Activated naive CD8-positive, alpha-beta T cell treated with anti-CD3 and anti-CD28 coated beads, Interleukin-2, amount 10 ng/mL, durations not matched to agents 7 days and 5 days (primary cell): ENCODE measurements at places on chromosomes 2 and 18.

GRCh38 chr2:96414161-96414710 lies 78.7 kb downstream of the NCAPH start:
- no peak for DNase-seq

GRCh38 chr2:80364524-80365212 lies 60.1 kb upstream of the LRRTM1 start:
- no peak for DNase-seq

DNA sequence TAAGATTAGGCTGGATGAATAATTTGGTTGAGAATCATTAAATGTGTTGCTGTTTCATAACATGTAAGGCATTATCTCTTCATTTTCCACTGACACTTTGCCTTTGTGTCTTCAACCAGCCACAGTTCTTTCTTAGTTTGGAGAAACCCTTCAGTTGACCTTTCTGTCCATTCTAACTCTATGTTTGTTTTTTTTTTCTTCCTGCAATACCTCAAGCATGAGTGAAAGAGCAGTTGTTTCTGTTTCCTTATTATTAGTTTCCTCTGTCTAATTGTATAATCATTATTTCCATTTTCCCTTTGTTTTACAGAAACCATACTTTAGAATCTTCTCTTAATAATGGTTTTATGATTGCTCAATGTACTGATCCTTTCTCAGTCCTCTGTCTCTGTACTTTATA lies 25.6 kb downstream of the HADHB start:
- no peak for DNase-seq

DNA sequence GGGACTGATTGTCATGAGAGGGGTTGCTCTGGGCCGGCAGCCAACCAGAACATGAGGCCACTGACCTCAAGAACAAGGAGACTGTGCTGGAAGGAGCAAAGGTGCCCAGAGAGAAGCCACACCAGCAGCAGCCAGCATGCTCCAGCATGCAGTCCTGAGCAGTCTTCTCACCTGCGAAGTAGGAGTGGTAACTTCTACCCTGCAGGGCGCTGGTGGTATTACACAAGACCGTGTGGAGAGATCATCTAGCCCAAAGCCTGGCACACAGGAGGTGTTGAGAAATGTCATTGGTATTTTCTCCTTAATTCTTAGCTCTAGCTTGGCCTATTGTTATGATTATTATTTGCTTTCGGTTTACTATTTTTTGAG lies 132.7 kb downstream of the TSN start:
- DNase-seq: no peak

DNA sequence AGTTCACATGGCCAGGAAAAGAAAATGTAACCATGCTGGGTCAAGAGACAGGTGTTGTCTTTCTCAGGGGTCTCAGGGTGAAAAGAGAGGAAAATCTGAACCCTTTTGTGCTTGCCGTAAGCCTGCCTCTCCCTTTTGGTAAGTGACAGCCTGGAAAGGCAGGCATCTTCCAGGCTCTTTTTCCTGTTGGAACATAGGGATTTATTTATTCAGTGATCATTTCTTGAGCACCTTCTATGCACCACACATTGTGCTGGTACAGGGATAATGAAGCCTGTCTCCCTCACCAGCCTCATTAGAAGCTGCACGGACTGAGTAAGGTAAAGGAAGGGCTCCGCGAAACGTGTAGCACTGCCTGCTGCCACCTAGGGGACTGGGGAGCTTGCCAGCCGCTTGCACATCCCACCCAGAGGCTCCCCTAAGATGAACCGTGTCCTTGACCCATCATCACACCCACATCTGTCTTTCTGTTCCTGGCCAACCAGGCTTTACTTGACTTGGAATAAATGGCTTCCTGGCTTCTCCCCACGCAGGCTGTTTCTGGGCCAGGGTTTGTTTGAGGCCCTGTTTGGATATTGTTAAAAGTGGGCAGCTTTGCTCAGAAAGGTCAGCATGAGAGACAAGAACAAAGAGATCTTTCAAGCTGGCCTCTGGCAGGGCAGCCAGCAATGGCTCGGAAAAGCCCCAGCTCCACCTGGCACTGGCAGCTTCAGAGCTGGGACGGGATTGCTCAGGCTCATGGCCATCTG lies 73.3 kb upstream of the MCFD2 start:
- DNase-seq: no peak

GRCh38 chr2:176574484-176575236 lies 305.4 kb downstream of the MTX2 start:
- DNase-seq: no peak

- DNase-seq: peak; percentile 22
Observed at GRCh38 chr2:241123816-241124536, 21.9 kb upstream of the MTERF4 start.

DNA sequence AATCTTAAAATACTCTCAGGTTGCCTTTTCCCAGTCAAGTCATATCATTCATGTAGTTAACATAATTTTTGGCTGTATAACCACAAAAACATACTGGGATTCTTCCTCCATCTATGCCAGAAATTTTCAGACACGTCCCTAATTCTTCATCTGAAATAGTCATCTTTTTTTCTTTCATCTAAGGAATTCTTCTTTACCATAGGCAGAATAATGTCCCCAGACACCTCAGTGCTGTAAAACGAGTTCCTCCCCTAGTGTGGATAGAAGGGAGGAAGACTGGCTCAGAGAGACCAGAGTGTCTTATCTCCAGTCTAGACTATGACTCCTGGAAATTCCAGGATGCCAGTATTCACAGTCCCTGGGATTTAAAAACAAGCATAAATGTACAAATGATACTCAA lies 127.8 kb downstream of the MREG start:
- no peak for DNase-seq

- no peak for DNase-seq
Observed at GRCh38 chr2:239441261-239442078, 40.6 kb upstream of the HDAC4 start.

DNA sequence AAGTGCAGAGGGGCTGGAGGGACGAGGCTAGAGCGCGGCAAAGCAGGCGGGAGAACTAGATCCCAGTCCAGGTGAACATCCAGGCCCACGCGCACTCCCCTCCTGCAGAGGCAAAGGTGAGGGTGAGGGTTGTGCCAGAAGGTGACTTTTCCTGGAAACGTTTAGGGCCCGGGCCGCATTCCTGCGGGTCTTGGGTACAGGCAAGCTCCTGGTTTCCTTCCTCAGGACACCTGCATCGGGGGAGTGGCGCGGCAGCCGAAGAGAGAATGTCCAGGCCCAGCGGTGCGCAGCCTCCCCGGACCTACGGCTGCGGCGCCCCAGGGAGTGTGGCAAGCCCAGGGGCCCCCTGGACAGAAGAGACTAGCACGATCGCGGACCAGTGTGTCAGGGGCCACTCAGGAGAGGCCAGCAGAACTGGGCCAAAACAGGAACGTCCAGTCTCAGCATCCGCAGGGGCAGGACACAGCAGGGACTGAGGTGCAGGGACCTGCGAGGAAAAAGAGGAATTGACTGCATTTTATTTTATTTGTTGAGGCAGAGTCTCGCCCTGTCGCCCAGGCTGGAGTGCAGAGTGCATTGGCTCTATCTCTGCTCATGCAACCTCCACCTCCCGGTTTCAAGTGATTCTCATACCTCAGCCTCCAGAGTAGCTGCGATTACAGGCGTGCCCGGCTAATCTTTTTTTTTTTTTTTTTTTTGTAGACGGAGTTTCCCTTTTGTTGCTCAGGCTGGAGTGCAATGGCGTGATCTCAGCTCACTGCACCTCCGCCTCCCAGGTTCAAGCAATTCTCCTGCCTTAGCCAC lies 8.7 kb upstream of the IMPA2 start:
- no peak for DNase-seq

DNA sequence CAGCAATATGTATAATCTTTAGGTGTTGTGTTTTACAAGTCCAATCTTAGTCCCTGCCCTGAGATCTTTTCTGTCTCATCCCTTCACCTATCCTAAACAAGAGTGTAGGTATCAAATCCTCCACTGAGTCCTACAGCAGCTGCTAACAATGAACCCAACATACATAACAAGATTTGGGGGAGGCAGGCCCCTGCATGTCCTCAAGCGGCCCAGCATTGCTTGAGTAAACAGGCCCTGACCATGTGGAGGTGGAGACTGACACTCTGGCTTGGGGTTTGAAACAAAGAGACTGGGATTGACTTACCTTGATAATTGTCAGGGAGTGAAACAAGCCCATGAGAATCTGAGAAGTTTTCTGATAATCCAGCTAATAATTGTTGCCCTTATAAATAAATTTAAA lies 213.4 kb downstream of the STK39 start:
- no peak for DNase-seq

DNA sequence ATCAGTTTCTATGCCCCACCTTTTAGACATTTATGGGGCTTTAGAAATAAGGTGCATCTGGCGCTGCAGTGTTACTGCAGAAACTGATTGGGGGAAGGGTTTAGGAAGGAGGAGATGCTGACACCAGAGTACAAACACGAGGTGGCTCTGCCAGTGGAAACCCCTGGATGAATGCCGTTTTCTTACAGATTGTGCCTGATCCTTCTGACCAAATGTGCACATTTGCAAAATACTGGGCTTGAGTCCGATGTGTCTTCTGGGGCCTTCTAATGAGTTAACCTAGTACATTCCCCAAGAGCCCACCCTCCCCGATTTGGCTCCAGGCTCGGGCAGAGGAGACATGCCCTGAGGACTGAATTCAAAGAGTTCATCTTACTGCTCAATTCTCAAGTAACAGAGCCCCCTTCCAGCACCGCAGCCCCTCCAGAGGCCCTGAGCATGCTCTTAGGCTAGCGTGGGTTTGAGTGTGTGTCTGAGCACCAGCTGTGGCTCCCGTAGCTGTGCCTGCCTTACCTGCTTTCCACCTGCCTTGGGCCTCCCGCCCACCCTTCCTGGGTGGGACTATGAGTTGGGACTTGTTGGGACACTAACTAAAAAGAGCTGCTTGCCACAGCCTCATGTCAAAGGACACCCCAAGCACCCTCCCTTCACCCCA lies 116.7 kb upstream of the COPS8 start:
- no peak for DNase-seq

GRCh38 chr2:66531567-66531966 lies 96.6 kb downstream of the MEIS1 start:
- DNase-seq: no peak

DNA sequence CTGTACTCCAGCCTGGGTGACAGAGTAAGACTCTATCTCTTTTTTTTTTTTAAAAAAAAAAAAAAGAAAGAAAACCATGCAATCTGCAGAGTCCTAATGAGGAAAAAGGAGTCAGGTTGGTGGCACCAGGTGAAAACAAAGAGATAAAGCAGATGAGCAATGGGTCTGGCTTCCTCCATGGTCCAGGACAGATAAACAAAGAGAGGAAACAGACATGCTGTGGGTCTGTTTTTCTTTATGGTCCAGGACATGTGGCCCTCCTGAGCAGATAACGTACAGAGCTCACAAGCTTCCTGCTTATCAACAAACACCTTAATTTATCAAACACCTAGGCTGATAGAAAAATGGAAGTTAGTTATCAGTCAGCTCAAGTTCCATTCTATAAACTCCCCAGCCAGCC lies 24.4 kb upstream of the TUBB6 start:
- no peak for DNase-seq

- DNase-seq: no peak
Observed at GRCh38 chr2:135948642-135949355, 36.6 kb downstream of the DARS1 start.

DNA sequence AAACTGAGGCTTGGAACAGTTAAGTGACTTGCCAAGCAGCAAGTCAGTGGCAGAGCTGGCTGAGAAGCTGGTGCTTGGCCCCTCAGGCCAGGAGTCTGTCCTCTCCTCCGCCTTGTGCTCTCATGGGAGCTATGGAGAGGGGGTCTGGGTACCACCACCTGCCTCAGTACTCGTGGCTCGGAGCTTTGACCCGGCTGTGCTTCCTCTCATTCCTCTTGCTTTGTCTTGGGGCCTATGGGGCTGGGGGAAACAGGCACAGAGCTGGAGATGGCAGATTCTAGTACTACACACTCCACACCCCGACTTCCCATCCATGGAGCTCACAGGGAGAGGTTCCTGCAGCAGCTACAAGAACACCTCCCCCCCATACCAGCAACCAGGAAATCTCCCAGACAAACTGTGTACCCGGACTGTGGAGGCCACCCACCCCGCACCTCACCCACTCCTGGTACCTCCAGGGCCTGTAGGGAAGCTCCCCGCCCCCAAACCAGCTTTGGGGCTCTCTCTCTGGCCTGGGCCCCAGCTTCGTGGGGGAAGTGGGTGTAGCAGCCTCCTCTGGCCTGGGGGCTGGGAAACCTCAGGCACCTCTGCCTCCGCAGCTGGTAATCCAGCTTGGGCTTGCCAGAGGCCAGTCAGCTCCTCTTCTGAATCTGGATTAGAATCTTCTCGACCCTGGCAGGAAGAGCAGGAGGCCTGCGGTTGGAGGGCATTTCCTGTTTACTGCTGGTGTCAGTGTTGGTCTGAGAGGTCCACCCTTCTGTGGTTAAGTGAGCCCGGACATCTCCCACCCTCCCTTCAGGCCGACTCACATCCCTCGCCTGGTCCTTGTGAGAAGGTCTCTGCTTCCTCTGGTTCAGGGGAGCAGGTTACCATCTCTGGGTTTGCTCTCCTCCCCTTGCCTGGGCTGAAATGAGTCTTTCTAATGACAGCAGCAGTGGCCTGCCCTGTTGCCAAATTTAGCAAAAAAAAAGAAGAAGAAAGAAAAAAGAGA lies 22.3 kb upstream of the RHOB start:
- peak; percentile 45 for DNase-seq

GRCh38 chr2:105800036-105800713 lies 55.5 kb downstream of the NCK2 start:
- no peak for DNase-seq

DNA sequence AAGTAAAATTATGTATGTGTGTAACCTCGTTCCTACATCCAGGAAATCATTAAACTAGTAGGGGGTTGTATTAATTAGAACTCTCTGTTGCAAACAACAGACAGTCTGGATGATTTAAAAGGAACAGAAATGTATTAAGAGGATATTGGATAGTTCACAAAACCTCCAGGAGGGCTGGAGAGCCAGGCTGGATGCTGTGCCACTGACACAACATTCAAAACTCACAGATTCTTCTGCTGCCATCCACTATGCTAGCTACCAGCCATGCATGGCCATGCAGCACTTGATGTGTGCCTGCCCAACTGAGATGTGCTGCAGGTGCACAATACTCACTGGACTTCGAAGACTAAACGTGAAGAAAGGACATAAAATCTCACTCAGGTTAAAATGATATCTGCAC lies 48.2 kb upstream of the SH3RF3 start:
- no peak for DNase-seq

GRCh38 chr2:178860551-178860950 lies 53.3 kb upstream of the TTN start:
- DNase-seq: no peak

DNA sequence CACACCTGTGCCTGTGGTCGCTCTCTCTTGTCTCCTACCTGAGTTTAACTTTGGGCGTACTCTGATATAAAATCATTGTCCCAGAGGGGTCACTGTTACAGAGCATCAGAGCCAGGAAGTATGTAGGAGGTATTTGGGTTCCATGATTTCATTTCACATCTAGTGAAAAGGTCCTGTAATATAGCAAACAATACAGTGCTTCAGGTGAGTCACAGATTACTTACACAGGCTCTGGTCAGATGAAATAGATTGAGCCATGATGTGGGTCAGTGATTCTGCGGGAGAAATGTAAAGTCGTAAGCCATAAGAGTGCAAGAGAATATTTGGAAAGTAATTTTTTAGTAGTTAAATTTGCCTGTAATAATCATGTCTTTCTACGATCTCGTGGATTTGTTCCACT lies 70.2 kb downstream of the SOCS6 start:
- no peak for DNase-seq

- no peak for DNase-seq
Observed at GRCh38 chr2:153101187-153101586, 377.4 kb downstream of the RPRM start.

- DNase-seq: no peak
Observed at GRCh38 chr2:44100351-44100750, 68.3 kb upstream of the PPM1B start.

- DNase-seq: no peak
Observed at GRCh38 chr2:38057651-38058410, 18.1 kb downstream of the CYP1B1 start.

GRCh38 chr2:55742996-55743395 lies 49.4 kb upstream of the PNPT1 start:
- no peak for DNase-seq
